ENCODE measurements at places on chromosomes 1 and 21.

- no peak for DNase-seq
These were observed 49.8 kb upstream of the IFNLR1 start for GRCh38 chr1:24236789-24237371.

DNA sequence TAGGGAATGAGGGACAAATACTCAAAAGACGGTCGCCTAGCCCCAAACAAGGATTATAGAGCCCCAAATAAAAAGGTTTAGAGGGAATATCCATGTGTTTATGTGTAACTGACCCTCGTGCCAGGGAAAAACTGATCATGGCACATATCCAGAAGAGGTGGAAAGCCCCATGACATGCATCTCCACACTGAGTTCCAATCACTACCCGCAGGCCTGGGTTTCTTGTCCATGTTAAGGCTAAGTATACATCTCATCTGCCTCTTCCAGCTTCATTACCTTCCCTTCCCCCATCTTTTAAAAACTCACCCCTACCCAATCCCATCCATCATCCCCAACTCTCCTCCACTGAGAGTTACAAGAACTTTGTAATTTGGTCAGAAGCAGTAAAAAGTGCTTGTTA lies 15.2 kb downstream of the GADD45A start:
- no peak for DNase-seq

DNA sequence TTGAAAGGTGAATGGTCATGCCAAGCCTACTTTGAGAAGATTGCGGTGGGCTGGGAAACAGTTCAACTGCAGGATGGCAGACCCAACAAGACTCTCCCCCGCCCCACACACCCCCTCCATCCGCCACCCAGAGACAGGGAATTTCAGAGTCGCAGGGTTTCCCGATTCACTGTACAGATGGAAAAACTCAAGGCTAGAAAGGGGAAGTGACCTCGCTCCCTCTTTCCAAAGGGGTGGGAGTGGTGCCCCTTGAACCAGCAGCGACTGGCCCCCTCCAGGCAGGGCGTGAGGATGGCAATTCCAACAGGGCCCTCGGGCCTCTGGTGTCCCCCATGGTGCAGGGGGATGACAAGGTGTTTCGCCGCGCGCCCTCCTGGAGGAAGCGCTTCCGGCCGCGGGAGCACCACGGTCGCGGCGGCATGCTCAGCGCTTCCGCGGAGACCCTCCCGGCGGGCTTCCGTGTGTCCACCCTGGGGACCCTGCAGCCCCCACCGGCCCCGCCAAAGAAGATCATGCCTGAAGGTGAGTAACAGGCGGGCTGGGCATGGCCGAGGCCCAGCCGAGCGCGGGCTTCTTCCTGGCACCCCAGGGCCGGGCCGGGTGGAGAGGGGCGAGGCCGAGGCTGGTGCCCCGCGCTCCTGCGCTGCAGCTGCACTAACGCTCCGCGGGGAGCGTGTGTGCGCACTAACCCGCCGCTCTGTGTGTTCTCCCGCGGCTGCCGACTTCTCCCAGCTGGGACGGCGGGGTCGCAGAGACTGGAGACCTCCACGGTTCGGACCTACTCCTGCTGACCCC lies 10.4 kb downstream of the MYOG start:
- DNase-seq = no peak

DNA sequence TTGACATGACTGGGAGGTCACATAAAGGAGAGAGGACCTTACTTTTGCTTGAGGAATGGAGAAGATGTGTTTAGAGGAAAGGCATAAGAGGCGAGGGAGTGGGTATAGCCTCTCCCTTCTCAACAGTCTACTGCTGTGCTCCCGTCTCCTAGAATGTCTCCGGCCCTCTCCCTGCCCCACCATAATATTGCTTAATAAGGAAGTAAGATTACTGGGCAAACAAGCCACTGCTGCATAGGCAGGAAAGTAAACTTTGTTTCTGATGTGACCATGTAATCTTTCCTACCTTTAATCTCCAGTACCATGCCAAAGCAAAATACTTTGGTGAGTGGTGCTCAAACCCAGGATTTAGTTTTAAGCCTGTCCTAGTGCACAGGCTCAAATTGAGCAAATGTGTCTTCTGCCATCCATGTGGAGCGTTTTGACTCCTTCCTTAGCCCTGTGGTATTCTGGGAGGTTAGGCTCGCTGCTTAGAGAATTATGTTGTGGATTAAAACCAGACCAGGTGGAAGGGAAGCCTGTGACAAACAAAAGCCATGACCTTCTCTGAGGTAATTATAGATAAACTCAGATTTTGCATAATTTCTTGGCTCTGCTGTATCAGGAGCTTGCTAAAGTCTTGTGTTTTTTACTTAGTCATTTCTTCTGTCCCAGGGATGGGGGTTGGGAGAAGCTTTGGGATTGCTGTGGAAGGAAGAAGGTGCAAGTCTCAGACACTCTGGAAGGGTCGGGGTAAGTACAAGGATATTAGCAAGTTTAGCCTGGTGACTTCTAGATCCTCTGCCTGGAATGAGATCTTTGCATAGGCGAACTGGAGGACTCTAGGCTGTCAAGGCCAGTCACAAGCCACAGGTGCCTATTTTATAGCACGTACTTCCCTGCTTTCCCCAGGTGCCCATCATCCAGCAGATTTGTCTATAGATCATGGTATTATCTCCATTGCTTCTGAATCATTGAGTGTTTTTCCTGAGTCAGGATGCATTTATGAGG lies 34.5 kb upstream of the DIPK1A start:
- DNase-seq = no peak

DNA sequence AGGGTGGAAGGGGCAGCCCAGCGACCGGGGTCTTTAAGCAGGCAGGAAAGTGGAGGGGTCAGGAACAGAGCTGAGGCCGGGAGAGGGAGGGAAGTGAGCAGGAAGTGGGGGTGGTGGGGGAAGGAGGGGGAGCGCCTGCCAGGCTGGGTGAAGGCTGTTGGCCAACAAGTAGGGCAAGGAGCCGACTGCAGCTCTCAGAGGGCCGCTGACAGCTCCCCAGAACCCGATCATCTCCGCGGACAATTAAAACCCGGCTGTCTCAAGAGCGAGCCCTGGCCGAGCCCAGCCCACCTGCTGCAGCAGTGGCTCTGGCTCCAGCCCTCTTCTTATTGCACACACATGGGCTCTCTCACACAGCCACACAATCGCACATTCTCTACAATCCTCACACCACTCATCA lies 51.6 kb downstream of the GRIK3 start:
- DNase-seq = no peak

GRCh38 chr1:66214901-66215300 lies 319.1 kb upstream of the SGIP1 start:
- no peak for DNase-seq

GRCh38 chr1:47396671-47397196 lies 19.4 kb upstream of the FOXE3 start:
- no peak for DNase-seq

- no peak for DNase-seq
These were observed 154.1 kb downstream of the HIVEP3 start for GRCh38 chr1:41764656-41765055.

GRCh38 chr1:200478239-200478623 lies 68.4 kb upstream of the ZNF281 start:
- DNase-seq = no peak

DNA sequence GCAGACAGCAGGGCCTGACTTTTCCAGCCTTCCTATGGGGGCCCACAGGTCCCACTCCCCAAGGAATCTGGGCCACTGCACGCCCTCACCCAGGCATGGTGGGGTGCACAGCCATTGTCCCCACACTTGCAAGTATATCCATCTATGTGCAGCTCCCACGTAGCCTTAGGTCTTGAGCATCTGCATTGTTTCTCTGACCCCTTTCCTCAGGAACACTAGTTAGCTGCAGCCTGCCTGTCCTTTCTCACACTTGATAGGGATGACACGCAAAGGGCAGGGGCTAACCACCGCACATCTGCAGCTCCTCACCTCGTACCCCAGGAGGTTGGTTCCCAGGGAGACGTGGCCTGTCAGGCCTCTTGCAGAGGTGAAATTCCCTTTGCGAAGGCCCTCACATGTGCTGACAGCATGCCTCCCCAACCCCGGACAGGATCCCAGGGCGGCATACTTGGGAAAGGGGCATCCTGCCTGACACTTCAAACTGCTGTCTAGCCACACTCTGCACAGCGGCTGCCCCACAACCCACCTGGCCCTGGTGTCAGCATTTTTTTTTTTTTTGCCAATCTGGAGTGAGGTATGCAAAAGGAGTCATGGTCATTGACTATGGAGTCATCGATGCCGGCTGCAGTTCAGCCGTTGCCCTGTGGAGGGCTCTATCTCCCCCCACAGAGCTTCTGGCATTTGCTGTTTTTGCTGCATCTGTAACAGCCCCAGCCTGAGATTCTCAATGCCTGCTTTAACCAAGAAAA lies 5.0 kb downstream of the JMJD4 start:
- DNase-seq = no peak

DNA sequence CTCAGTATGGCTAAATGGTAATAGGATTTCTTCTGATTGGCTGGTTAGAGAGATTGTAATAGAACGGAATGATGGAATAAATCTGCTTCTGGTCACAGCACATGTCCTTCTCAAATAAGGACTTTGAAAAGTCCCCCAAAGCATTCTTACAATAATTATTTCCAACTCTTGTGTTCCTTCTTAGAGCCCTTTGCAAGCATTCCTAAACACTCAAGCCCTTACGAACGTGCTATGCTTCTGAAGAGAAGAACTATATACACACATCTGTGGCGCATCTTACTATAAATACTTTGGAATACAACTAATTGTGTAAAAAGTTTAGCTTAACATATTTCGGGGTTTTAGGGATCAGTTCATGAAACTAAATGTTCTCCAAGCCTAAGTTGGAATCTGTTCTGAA lies 25.6 kb downstream of the CLIC4 start:
- no peak for DNase-seq

- no peak for DNase-seq
These were observed 11.3 kb downstream of the BTG2 start for GRCh38 chr1:203316626-203317093.

GRCh38 chr1:79847700-79848099 lies 841.2 kb upstream of the ADGRL4 start:
- DNase-seq = no peak

DNA sequence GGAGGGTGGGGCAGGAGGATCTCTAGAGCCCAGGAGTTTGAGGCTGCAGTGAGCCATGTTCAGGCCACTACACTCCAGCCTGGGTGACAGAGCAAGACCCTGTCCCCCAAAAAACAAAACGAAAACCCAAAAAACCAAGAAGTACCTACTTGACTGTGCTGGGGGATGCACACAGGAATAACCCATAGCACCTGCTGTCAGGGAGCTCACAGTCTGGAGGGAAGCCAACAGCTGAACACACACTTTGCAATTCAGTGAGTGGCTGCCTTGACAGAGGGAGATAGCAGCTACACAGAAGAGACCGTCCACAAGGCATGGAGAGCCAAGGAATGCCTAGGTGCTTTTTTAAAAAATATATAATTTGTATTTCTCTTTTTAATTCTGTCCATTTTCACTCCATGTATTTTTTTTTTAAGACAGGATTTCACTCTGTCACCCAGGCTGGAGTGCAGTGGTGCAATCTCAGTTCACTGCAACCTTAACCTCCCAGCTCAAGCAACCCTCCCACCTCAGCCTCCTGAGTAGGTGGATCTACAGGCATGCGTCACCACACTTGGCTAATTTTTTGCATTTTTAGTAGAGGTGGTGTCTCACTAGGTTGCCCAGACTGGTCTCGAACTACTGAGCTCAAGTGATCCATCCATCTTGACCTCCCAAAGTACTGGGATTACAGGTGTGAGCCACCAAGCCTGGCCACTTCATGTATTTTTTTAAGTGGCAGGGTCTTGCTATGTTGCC lies 68.7 kb downstream of the NID1 start:
- no peak for DNase-seq

- no peak for DNase-seq
These were observed 1.3 kb downstream of the TOR1AIP2 start for GRCh38 chr1:179876300-179876715.

GRCh38 chr21:15359251-15359650 lies 294.5 kb upstream of the NRIP1 start:
- no peak for DNase-seq

DNA sequence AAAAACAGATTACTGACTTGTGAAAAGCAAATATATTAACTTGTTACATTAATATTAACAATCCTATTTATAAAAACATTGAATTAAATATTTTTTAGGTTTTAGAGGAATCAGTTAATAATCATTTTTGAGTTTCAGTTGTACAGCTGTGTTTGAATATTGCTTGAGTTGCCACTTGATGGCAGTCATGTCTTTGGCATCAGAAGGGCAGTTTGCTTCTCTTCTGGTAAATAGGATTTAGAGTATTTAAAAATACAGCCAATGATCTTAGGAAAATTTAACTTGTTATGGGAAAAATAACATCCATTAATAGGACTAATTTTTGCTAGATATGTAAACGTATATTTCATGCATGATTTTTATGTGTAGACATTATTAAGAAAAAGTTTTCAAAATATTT lies 234.1 kb downstream of the NCAM2 start:
- DNase-seq = no peak

DNA sequence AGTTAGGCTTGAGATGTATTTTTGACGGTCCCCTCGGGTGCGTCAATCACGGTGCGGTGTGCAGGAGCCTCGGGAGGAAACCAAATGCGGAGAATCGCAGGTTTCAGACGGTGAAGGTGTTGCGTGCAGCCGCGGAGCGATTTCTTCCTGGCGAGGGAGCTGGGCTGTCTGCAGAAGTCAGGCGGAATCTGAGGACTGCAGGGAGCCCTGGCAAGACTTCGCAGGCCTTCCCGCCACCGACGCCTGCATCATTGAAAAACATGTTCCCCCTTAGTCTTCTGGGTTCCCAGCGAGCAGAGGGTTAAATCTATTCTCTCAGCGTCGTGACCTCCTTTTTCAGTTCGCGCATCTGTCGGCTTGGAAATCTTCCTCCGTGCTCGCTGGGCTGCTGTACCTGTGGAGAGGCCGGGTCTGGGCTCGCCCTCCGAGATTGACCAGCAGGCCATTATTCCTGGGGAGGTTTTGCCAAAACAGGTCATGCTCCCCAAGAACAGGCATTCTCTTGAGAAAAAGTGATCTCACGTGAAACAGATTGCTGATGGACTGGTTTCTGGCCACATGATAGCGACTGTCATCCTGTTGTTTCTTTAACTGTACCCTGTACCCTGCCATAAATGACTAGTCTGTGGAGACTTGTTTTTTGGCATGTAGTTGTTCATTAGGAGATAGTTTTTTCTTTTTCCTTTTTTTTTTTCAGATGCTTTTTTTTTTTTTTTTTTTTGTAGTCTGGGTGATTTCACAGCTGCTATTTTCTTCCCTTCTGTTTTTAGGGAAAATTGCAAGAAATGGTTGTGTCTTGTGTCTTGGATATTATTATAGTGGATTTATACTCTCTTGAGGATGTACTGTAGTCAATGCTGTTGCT lies 894 bp downstream of the EPB41 start:
- DNase-seq = no peak

GRCh38 chr21:34022627-34023335 lies 50.6 kb upstream of the MRPS6 start:
- no peak for DNase-seq

GRCh38 chr21:23119491-23119890 lies 2121.3 kb downstream of the NCAM2 start:
- no peak for DNase-seq

- no peak for DNase-seq
These were observed 3.7 kb upstream of the FOXO6 start for GRCh38 chr1:41357451-41358101.

GRCh38 chr1:205245096-205245495 lies 17.4 kb downstream of the TMCC2 start:
- DNase-seq = no peak

- no peak for DNase-seq
These were observed 197.7 kb downstream of the GREM2 start for GRCh38 chr1:240414237-240414636.

GRCh38 chr1:168082008-168082876 lies 54.5 kb downstream of the GPR161 start:
- DNase-seq = peak; percentile 27

- no peak for DNase-seq
These were observed 50.8 kb downstream of the PAX7 start for GRCh38 chr1:18681423-18681835.

All from thoracic aorta (tissue), 2 donors.